ENCODE measurements at places on chromosomes 4 and X.
A peak's percentile ranks its signal among the peaks of the same experiment; 100 is the strongest.

- DNase-seq: no peak
These were observed 48.0 kb upstream of the KLHL8 start for GRCh38 chr4:87268411-87268810.

GRCh38 chr4:128107766-128108165 is 46.7 kb downstream of the LARP1B start:
- no peak for DNase-seq

DNA sequence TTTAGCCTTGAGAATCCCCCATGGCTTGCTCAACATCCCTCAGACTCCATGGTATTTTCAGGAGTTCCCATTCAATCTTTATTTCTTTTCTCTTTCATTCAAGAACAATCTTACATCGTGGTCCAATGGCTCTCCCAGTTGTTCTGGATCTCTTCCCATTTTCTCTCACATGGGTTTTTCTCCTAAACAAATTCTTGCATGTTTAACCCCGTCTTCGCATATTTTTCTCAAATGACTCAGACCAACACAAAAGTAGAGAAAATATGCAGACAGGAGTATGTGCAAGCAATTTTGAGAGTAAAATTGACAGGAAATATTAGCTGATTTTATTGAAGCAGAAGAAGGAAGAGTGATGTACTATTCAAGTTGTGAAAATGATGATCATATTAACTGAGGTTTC is 396.4 kb upstream of the TRAM1L1 start:
- no peak for DNase-seq

DNA sequence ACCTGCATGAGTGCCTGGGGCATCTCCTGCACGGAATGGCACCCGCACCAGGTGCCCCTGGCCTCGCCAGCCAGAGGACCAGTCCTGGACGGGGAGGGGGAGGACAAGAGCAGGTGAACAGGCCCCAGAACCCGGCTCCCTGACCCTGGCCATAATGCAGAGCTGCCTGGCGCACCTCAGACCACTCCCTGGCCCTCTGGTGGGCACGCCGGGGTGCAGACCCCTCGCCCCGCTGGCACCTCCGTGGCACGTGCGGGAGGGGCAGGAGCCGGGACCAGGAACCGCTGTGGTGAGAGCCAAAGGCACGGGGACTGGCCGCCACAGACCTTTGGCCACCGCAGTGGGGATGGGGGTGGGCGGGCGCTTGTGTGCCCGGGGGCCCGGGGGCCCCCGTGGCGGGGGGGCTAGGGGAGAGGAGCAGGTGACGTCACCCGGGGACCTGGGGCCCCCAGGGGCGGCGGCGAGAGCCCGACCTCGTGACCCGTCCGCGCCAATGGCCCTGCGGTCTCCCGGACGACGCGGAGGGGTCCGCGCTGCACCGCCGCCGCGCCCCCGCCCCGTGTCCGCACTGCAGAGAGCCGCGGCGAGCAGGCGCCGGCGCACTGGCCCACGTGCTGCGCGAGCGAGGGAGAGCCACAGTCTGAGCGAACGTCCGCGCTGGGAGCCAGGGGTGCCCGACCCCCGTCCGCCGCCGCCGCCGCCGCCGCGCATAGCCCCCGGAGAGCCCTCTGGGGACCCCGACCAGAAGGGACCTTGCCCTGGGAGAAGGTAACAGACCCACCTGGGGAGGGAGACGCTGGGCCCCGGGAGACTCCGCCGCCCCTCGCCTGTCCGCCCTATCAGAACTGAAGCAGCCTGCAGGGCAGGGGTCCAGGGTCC is at the start of gene PNMA3:
Gene PNMA3, plus strand, starts transcription at position 600 of the 879 bp plus-strand sequence. CDS start 586 bp downstream, outside the sequence.
- DNase-seq: no peak

DNA sequence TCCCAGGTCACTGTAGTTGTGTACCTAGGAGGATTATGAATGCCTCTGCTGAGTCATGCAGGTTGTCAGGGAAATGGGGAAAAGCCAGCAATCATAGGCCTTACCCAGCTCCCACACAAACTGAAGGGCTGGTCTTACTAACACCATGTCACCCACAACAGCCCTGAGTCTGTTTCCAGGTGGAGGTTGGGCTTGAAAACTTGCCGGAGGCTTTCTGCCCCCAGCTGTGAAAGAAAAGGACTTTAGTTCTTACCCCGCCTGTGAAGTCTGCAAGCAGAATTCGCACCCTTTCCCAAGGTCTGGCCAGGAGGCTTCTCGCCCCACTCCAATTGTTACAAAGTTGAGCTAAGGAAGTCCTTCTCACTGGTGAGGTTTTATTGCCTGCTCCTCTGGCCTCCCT is 143.9 kb downstream of the RPS6KA6 start:
- no peak for DNase-seq

- DNase-seq: peak; percentile 12
These were observed 20.3 kb downstream of the DGKQ start for GRCh38 chr4:952881-953573.

DNA sequence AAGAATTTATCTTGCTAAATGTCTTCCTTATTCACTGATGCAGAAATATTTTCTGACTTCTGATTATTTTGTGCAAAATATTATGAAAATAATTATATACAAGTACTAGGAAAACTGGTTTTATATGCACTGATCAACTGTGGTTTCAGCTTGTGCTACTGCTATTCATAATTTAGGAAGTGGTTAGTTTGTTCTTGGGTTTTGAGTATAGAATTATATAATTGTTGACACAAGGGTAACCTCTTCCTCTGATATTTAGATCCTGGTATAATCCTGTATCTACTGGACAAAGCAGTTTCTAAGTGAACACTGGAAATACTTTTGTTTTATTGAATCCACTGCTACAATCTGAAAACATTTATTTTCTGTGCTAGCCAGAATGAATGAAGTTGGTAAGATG is 182.8 kb downstream of the PDGFC start:
- no peak for DNase-seq

- no peak for DNase-seq
These were observed 71.9 kb downstream of the STARD8 start for GRCh38 chrX:68719181-68719903.

DNA sequence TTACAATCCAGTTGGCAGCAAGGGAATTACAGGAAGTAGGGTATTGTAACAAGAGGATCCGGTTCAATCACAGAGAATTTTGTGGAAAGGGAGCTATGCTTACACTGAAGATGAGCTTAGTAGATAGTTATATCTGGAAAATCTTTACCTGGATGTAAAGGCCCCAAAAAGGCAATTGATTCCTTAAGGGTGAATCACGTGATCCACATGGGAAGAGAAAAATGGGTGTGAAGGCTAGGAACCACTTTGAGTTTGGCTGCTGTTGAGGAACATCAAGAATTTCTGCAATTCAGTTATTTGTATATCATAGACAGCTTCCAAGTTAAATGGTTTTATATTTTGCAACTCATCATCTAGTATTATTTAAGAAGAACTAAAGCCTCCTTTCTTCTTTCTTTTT is 194.0 kb upstream of the ARHGAP24 start:
- no peak for DNase-seq

DNA sequence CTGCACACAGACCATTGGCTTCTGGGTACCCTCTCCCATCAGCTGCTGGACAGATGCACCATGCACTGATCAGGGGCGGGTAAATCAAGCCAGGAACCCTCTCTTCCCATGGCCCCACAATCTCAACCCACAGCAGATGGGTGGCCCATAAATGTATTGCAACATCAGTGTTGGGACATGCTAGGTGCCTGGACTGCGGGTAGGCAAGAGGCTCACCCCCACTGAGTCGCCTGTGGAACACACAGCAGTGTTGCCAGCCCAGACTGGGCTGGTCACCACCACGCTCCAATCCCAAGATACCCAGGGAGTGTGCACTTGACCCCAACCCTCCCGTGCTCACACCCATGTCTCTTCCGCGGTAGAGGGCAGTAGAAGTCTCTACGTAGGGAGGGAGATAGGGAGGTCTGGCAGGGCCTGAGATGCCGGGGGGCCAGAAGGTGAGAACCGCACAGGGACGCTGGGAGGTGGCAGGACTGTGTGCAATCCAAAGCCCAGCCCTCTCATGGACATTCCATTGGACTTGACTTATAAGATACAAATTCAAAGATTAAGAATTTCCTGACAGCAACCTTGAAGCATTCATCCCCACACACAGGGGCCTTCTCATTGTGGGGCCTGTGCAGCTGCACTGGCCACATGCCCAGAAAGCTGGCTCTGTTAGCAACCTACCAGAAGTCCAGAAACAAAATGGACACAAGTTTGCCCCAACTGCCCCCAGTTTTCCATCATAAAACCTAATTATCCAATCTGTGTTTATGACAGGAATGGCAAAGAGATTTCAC is 183.7 kb downstream of the NSUN7 start:
- no peak for DNase-seq
